ENCODE measurements at places on chromosomes 1 and 21. TPM values are rescaled to one million over a fixed set of nuclear protein-coding genes. Genes with fewer than 3 reads are reported as not detected.
A peak's percentile ranks its signal among the peaks of the same experiment; 100 is the strongest.

GRCh38 chr1:20443703-20444586 is 42.1 kb downstream of the CAMK2N1 start:
- DNase-seq = no peak

GRCh38 chr1:11067716-11068599 is 8.1 kb upstream of the SRM start:
- no peak for DNase-seq

- no peak for DNase-seq
Observed at GRCh38 chr1:202122639-202123335, at the start of gene GPR37L1. Gene GPR37L1, plus strand, starts transcription at chr1:202122917. Its CDS starts 47 bp downstream, at chr1:202122964.

- no peak for DNase-seq
Observed at GRCh38 chr1:207010726-207011125, 21.8 kb downstream of the C1orf116 start.

GRCh38 chr1:9494936-9495758 is 44.1 kb upstream of the SLC25A33 start:
- DNase-seq = peak; percentile 79

- no peak for DNase-seq
Observed at GRCh38 chr1:53063744-53064515, 1.9 kb downstream of the PODN start.

- DNase-seq = no peak
Observed at GRCh38 chr1:28341591-28341990, 12.8 kb downstream of the MED18 start.

DNA sequence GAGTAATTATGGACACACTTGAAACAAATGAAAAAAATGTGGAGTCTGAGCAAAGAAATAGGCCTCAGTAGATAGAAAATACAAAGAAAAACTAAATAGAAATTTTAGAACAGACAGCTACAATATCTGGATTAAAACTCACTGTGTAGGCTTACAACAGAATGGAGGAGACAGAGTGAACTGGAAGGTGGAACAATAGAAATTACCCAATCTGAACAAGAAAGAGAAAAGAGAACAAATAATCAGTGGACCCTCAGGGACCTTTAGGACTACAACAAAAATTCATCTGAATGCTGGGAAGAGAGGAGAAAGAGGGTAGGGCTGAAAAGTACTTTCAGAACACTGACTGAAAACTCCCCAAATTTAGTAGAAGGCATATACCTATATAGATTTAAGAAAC is 90.0 kb downstream of the POU2F1 start:
- DNase-seq = no peak

DNA sequence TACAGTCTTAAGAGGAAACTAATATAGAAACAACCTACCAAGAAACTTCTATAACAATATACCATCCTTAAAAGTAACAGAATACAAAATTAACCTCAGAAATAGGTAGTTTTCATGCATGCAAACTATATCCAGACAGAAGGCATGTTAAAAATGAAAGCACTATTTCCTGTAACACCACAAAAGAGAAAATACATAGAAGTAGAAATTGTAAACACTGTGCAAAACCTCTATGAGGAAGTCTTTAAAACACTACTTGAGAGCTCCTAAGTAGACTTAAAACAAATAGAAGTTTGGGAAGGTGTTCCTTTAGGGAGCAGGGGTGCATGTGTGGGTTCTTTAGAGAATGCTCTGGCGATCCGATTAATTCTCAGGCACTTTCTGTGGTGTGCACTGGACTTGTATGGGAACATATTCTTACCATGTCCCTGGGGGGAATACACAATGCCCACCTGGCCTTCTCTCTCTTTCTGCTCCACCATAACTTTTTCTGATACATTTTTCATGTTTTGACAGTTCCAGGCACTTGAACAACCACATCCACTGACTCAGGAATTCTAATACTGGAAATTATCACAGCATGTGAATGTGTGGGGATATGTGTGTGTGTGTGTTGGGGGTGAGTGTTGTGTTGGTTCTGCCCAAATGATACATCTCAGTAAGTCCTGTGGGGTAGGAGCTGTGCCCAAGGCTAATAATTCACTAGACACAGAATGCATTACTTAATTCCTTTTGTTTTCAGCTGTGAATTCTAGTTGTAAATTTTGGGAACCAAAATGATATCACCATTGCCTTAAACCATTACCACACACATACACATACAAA is 866.3 kb upstream of the B3GALT2 start:
- no peak for DNase-seq

DNA sequence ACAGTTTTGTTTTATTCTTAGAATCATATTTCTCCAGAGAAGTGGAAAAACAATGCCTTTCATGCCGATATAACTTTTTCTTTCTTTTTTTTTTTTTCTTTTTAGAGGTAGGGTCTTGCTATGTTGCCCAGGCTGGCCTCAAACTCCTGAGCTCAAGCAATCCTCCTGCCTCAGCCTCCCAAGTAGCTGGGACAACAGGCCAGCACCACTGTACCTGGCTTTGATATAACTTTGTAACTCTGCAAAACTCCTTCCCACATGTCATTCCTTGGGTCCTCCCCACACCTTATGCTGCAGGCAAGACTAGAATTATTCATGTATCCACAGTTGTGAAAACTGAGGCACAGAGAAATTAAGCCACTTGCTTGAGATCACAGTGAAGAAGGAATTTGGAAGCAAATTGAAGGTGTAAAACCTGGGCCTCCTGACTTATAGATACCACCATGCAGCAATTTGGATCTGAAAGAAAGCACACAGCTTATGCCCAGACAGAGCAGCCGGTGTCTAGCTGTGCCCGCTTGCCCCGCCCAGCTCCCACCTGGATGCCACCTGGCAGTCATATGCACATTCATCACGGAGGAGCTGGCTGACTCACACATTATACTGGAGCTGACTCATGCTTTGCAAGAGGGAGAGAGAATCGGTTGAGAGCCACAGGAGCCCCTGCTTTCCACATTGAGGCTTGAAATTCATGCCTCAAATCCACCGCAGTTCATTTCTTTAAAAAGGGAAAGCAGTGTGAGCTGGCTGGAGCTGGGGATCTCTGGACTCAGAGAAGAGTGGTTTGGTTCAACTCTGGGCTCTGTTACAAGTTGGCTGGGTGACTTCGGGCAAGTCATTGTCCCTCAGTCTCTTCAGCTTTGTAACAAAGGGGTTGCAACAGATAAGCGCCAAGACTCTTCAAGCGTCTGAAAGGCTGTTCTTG is 8.3 kb upstream of the SLC2A1 start:
- DNase-seq = no peak

GRCh38 chr1:161981126-161981525 is 42.5 kb downstream of the OLFML2B start:
- DNase-seq = no peak

DNA sequence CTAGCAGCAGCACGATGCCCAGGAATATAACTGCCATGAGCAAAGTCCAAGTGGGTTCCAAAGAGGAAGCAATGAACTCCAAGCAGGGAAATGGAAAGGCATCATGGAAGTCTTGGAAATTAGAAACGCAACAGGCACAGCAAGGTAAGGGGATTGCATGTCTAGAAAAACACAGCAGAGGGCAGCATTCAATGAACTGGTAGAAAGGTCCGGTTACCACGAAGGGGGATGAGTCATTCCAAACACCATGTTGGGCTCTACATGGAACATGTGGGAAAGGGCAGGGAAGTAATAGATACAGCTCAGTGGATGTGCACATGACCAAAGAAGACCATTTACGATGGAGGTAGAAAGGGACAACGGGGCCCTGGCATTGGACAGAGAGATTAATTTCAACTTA is 36.4 kb downstream of the RXRG start:
- no peak for DNase-seq

GRCh38 chr1:25837262-25837875 is 17.6 kb downstream of the MTFR1L start:
- DNase-seq = no peak

Gene TPTE
- total RNA-seq = not detected

Gene OR14K1
- total RNA-seq = not detected

Gene KRTAP10-4
- not detected for total RNA-seq

Gene C8A
- not detected for total RNA-seq

All from activated naive CD4-positive, alpha-beta T cell treated with anti-CD3 and anti-CD28 coated beads, Interleukin-2, amount 50 U/mL, for 72 hours (primary cell).